Glutamatergic neuron (in vitro differentiated cells): ENCODE measurements at places on chromosomes 3 and 15.

DNA sequence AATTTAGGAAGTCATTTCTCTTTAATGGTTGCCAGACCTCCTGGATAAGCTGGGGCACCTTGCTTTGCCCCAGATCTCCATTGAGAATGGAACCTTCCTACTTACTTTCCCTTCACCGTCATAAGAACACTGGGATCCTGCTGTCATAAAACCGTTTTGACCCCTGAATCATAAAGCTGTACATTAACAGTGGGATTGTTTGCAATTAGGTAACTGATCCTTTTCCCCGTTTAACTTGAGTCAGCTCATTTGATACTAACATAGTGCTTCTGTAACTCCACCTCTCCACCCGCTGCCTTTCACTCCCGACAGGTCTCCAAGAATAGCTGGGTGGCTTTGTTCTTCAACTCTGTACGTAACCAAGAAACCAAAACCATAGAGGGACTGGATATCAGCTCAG lies 308.2 kb upstream of the WNT5A start:
- no peak for DNase-seq

- no peak for DNase-seq
Measured at GRCh38 chr3:185733980-185734724, 90.7 kb downstream of the IGF2BP2 start.

DNA sequence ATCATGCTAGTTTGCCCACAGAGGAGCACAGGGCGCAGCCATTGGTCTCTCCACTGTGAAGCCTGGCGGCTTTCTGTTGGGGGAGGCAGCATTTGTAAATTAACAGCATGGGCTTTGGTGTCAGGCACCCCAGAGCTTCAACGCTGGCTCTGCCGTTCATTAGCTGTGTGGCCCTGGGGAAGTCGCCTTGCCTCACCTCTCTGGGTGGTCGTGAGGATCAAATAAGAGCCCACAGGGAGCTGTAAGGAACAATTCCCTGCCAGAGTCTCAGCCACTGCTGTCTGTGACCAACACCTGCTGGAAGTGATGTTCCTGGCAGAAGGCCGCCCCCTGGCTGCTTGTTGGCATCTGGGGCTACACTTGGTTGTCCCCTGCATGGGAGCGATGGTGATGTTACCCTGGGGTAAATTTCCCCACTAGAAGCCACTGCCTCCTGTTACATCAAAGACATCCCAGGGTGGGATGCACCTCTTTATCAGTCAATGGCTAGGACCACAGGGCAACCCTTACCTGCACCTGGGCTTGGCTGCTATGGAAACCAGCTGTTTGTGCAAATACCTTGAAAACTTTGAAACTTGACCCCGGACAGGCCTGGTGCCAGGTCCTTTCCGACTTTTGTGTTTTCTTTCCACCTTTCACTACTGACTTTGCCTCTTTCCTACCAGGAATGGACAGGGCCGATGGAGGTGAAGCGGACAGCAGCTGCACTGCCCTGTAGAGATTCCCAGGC lies 36.9 kb downstream of the DNASE1L3 start:
- DNase-seq = peak; percentile 60

- DNase-seq = no peak
Measured at GRCh38 chr15:71548401-71548807, 261.9 kb upstream of the NR2E3 start.

DNA sequence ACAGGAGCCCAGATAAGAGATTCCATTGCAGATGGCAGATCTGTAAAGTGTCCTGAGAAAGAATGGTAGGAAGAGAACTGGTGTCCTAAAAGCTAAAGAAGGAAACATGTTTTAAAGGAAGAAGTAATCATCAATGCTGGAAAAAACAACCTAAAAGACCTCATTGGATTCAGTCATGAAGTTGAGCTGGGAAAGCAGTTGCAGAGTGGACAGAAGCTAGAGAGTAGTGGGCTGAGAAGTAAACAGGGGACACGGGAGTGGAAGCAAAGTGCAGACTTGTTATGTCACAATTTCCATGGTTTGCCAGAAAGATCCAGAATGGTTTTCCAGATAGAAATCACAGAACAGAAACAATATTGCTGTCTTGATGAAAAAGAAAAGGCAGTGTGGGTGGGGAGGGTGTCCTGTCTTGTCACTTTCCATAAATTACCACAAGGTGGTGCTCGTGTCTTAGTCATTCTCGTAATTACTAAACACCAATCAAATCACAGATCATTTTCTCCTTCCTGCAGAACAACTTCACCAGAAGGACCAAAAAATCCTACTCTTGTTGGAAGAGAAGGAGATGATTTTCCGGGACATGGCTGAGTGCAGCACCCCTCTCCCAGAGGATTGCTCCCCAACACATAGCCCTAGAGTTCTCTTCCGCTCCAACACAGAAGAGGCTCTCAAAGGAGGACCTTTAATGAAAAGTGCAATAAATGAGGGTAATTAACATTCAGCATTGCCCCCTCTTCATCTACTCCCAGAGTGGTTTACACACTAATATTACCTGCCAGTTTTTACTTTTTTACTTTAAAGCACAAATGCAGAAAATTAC lies 64.5 kb downstream of the KLHL25 start:
- DNase-seq = peak; percentile 17

GRCh38 chr3:121677141-121677540 lies 16.4 kb upstream of the HCLS1 start:
- no peak for DNase-seq
